ENCODE measurements at places on chromosomes 16 and 17.

GRCh38 chr17:36722121-36722902 lies 120.9 kb downstream of the MRM1 start:
- DNase-seq = peak; percentile 80

- no peak for DNase-seq
These were observed 2.0 kb upstream of the CD300H start for GRCh38 chr17:74569020-74570003.

GRCh38 chr17:79883202-79883601 lies 44.0 kb upstream of the CBX4 start:
- DNase-seq = no peak

GRCh38 chr17:41806685-41807445 lies 4.9 kb downstream of the P3H4 start:
- no peak for DNase-seq

- DNase-seq = no peak
These were observed 268.0 kb upstream of the N4BP1 start for GRCh38 chr16:48877946-48878345.

GRCh38 chr17:76561799-76562268 lies 22.0 kb downstream of the PRCD start:
- DNase-seq = no peak

DNA sequence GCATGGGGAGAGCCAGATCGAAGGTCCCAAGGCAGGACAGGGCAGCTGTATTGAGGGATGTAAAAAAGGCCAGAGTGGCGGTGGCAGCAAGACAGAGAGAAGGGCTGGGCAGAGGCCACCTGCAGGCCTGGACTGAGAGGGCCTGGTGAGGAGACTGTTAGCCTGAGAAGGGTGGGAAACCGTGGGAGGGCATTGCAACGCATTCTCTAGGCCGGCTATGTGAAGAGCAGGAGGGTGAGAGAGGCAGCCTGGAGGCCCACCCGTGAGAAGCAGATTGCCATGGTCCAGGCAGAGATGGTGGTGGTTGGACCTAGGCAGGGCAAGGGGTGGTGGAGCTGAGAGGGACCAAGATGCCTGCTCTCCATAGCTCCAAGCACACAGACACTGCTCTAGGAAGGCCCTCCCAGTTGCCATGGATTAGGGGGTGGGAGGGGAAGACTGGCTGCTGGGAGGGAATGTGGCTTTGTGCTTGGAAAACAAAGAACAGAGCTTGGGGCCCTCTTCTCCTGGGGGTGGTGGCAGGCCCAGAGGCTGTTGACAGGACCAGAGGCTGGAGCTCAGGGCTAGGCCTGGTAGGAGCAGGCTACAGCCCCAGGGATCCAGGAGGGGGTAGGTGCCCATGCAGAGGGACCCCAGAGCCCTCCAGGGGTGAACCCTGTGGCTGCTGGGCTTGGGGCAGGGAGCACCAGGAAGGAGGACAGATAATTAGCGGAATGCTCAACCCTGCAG lies 12.4 kb upstream of the TCAP start:
- DNase-seq = no peak

DNA sequence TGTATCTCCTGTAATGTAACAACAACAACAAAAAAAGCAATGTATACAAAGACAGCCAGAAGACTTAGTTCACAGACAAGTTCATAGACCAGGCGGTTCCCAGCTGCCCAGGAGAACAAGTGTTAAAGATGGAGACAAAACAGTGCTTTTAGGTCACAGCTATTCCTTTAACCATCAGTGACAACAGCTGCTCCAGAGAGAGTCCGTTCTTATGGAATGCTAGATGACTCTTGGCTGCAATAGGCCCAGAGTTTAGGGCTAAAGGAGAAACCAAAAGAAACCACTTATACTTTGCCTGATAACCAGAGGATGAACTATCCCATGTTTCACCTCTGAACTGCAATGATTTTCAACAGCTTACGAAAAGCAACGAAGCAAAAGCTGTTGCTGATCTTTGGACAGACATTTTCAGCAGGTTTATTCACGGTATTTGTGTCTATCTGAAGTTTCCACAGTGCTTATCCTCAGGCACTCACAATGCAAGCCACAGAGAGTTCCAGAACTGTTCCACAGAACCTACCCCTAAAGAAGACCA lies 6.0 kb downstream of the ZCCHC14 start:
- DNase-seq = no peak

- no peak for DNase-seq
These were observed 210.6 kb downstream of the KCNJ2 start for GRCh38 chr17:70379945-70380344.

- DNase-seq = no peak
These were observed 10.5 kb downstream of the DBNDD1 start for GRCh38 chr16:90008708-90009145.

DNA sequence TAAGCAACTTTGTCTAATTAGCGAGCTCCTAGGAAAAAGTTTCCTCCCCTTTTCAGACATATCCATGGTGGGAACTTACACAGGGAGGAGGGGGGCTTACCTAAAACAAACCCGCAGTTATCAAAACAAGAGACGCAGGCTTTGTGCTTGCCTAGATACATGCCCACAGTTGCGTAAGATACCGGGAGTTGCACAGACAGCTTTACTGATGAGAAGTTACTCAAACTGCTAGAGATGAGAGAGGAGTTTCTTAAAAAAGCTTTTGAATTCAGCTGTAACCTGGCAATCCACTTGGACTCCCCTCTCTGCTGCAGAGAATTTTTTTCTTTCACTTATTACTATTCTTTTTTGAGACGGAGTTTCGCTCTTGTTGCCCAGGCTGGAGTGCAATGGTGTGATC lies 6.8 kb upstream of the ZP2 start:
- no peak for DNase-seq

DNA sequence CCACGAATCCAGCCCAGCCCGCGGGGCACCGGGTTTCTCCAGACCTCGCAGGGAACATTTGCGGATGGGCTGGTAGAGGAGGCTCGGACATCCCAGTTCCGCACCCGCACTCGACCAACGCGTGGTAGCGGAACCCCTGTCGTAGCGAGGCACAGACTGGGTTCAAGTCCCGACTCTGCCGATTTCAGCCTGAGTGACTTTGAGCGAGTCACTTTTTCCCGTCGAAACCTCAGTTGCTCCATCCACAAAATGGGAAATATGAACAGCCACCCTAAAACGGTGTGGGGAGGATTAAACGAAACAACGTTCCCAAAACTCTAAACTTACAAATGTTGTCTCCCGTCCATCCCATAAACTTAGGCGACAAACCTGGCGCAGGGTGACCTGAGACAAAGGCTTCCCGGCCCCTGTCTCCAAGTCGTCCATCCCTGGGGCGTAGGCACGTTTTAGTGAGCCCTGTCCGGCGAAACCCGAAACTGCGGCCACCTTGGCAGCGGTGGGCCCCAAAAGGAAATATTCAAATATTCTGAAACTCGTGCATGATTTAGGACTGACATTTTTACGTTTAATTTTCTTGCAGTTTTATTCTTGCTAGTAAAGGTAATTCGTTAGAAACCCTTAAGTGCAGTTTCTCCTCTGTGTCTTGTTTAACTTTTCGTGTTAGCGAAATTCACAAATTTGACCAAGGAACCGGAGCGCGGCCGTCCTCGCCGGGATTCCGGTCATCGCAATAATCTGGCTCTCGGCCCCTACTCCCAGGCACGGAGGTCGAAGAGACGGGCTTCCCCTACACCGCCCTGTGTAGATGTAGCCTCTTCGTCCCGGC lies 1.9 kb upstream of the MLLT6 start:
- no peak for DNase-seq

DNA sequence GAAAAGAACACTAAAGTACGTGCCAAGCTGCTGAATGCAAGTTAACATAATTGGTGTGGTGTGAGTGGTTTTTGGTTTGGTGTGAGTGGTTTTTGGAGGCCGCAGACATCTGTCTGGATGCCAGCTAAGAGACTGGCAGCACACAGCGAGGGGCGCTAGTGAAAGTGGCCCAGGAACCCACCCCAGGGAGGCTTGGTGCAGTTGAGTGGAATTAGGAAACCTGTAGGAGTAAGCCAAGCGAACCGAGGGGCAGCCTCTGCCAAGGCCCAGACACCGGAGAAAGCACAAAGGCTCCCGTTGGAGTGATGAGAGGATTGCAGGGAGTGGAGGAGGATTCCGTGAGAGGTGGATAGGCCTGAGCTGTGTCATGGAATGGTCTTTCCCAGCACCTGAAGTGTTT lies 24.6 kb upstream of the SLC5A11 start:
- no peak for DNase-seq

DNA sequence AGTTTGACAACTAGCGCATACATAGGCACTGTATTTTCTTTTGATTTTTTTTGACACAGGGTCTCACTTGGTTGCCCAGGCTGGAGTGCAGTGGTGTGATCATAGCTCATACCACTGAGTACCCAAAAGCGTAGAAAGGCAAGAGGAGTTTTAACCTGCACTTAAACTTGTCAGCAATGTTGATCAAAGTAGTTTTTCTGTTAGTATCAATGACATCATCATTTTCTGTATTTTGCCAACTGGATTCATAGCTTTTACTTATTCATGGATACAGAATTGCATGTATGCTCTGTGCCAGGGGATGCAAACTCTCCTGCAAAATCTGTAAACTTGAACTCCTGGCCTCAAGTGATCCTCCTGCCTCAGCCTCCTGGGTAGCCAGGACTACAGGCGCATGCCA lies 55.9 kb upstream of the ATP2A3 start:
- DNase-seq = no peak

DNA sequence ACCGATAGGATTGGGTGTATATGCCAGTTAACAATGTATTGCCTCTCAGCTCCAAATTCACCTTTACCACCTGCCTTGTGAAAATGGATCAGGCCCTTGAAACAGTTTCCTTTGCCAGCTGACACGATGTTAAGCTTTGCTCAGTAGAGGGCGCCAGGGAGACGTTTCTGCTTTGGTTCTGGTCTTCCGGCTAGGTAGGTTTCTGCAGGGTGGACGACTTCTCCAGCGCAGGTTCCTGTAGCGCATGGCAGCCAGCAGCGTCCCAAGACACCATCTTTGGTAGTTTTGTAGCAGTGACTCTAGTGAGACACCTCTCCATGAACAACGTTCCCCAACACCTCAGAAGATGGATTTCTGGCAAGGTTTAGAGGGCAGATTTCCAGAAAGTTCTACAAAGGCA lies 24.0 kb downstream of the SYCE1L start:
- DNase-seq = peak; percentile 7

DNA sequence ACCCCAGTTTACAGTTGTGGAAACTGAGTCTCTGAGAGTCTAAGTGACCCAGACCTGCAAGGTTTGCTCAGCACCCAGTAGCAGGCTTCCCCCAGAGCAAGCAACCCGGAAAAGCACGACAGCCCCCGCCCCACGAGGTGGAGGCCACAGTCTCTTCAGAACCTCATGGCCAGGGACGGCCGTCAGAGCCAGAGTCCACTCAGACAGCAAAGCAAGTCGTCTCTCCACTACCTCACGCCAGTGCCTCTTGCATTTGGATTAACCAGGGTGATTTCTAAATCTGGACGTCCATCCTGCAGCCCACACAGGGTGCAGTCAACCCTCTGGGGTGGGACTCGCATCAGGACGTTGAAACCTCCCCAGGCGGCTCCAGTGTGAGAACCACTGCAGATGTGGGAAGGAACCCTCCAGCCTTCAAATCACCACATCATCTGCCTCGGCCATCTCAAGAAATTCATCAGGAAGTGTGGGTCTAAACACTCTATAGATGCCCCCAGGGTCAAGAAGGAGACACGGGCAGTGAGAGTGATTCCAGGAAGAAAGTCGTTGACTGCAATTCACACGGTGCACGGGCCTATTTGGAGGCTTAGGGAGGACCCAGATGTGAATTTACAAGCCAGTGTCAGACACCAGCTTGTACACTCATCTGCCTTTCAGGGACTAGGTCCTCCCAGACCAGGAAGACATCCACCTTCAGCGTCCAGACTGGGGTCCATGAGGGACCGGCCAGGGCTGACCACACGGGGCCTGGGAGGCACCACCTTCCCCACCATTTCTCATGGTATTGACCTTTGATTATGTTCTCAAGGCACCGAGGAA lies 20.2 kb upstream of the RBFOX3 start:
- DNase-seq = no peak

GRCh38 chr16:52843381-52843780 lies 209.3 kb downstream of the CHD9NB start:
- no peak for DNase-seq

DNA sequence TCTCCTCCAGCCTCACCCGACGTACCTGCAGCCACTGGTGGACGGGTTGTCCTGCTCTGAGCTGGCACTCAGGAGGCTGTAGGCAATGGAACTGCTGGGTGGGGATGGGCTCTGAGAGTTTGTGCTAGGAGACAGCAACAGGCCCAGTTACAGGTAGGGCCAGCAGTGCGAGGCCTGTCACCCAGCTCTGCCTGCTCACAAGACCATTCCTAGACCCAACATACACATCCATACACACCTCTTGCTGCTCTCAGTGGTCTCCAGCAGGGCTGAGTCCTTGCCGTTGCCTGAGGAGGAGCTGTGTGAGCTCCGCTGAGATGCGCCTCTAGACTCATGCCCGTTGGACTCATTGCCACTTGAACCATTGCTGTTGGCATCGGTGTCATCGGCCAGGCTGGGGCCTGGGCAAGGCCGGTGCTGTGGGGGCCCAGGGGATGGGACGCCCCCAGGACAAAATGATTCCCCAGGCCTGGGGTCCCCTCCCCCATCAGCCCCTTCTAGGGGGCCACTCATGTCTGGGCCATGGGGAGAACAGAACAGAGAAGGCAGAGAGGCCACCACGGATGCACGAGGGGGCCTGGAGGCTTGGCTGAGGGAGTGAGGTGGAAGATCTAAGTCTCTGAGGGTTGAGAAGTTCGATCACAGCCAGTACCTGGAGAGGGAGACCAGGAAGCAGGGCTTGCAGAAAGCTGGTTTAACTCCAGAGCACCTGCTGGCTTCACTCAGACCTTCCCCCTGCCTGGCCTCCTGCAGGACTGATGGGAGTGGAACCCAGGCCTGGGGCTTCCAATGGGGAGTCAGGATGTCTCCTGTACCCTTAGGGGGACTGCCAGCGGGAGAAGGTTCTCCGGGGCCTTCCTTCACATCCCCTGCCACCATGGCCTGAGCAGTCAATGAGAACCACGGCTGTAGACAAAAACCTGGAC lies 1.7 kb downstream of the PER1 start:
- no peak for DNase-seq

DNA sequence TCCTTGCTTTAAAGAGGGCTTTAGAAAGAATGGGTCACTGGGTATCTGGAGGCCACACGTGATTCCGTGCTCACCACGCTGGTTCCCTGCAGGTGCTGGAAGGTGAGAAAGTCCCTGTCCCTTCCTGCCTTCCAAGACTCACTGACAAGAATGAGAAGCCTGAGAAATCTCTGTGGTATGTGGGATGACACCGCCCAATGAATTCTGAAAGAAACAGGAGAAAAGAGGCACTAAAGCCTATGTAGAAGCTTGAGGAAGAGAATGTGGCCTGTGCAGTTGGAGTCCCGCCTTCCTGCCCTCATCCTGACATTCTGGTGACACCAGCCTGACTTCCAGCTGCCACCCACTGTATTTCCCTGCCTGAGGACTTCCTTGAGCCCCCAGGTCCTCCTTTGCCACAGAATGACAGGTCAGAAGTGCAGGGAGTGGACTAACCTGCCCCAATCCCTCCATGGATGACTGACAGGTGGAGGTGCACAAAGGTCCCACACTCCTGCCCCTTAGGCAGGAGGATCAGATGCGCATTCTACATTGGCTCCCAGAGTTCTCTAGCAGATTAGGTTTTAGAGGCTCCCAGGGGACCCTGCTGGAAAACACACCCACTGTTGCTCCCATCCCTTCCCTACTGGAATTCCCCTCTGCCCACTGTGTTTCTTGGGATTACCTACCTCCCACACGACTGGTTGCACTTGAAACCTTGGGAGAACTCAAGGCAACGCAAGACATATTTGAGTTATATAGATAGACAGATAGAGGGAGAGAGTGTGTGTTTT lies 38.6 kb upstream of the TENT4B start:
- no peak for DNase-seq

- DNase-seq = no peak
These were observed 412.6 kb downstream of the RBFOX1 start for GRCh38 chr16:7745276-7745675.
